Hepatocyte (in vitro differentiated cells): ENCODE measurements at places on chromosomes 11 and 22. TPM values are rescaled to one million over a fixed set of nuclear protein-coding genes. Genes with fewer than 3 reads are reported as not detected.

Gene NNMT
- 366 and 385 TPM in 2 replicates for polyA plus RNA-seq

Gene MIOX
- not detected in 2 replicates for polyA plus RNA-seq

Gene OTOG
- polyA plus RNA-seq = 0.06 and 2.0 TPM in 2 replicates

DNA sequence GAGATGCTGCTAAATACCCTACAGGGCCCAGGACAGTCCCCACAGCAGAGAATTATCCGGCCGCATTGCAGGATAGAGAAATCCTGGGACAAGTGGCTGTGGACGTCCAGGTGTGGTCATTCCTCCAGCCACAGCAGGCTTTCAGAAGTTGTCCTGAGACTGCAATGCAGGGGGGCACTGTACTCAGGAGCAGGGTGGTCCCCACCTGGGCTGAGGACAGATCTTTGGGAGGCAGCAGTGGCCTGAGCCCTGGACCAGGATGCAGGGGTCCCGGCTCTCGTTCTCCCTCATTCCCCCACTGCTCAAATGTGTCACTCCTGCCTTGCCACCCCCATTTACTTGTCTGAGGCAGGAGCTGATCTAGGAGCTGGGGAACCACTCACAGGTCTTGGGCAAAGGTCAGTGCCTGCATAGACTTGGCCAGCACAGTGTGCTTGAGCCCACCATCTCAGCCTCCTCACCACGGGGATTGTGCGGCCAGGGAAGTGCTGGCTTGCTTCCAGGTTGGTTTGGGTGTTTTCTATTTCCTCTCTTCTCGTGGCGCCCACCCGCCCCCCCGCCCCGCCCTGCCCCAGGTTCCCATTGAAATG, 15.3 kb downstream of the LINC01488 start:
- no peak overlapping the region for H3K4me3 ChIP-seq
- H3K4me1 ChIP-seq = peaks cover 14% of the 10 kb centered on the region
- no peaks in the 10 kb centered on the region for H3K36me3 ChIP-seq
- DNase-seq = no peak
- H3K27me3 ChIP-seq = no peaks in the 10 kb centered on the region

- no peak for DNase-seq
- no peaks in the 10 kb centered on the region for H3K36me3 ChIP-seq
- no peaks in the 10 kb centered on the region for H3K4me1 ChIP-seq
These were observed 26.5 kb upstream of the PSMA1 start for GRCh38 chr11:14546672-14547071.

Gene CSNK2A3
- polyA plus RNA-seq = 0.45 and 0.58 TPM in 2 replicates

DNA sequence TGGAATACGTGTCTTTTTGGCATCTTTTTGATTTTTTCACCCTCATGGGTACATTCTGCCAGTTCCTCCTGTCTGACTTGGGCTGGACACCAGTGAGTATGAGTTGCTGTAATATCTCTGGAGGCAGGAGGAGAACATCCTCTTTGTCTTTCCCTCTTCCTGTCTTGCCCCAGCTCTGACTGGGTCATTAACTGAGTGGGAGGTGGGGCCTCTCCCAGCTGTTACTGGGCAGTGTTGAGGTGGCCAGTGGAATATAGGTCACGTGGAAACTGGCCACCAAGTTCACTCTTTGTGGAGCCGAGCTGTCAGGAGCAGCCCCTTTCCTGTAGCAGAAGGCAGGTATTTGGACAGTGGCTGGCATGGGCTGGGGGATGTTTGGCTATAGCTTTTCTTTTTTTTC, 2.2 kb downstream of the GLB1L2 start:
- H3K27ac ChIP-seq = no peak overlapping the region
- no peak for DNase-seq
- no peak overlapping the region for H3K4me3 ChIP-seq
- H3K4me1 ChIP-seq = peaks cover 9% of the 10 kb centered on the region
- H3K36me3 ChIP-seq = no peaks in the 10 kb centered on the region

Gene MS4A1
- not detected in 2 replicates for polyA plus RNA-seq

Gene ARVCF
- 23.8 and 25.8 TPM in 2 replicates for polyA plus RNA-seq

DNA sequence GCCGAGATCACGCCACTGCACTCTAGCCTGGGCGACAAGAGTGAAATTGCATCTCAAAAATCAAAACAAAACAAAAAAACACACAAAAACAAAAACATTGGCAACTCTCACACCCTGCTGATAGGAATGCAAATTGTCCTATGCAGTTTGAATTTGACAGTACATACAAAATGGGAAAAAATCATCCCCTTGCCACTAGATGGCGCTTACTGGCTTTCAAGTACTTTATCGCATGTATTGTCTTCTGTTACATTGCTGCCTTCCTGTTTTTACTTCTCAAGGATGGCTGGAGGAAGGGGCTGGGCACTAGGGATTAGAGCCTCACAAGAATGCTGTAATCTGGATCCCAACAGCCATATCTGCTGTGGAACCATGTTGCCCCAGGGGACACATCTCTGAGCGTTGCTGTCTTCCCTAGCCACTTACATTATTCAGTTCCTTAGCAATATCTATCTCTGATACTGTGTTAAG, 59.4 kb upstream of the A4GALT start:
- no peaks in the 10 kb centered on the region for H3K27me3 ChIP-seq
- no peak overlapping the region for H3K27ac ChIP-seq
- H3K4me3 ChIP-seq = no peak overlapping the region
- H3K4me1 ChIP-seq = no peaks in the 10 kb centered on the region
- DNase-seq = peak; percentile 93

Gene STK33
- 3.0 and 6.5 TPM in 2 replicates for polyA plus RNA-seq

- H3K27ac ChIP-seq = peak overlapping the region; percentile 62
- peak; percentile 73 for DNase-seq
- no peaks in the 10 kb centered on the region for H3K36me3 ChIP-seq
- no peaks in the 10 kb centered on the region for H3K27me3 ChIP-seq
- H3K4me1 ChIP-seq = peaks cover under 1% of the 10 kb centered on the region
These were observed 6.7 kb upstream of the CAPRIN1 start for GRCh38 chr11:34044664-34045485.

GRCh38 chr11:57224537-57224936, 12.5 kb downstream of the APLNR start:
- DNase-seq = no peak
- no peaks in the 10 kb centered on the region for H3K27me3 ChIP-seq
- no peak overlapping the region for H3K27ac ChIP-seq
- no peak overlapping the region for H3K4me3 ChIP-seq
- H3K4me1 ChIP-seq = no peaks in the 10 kb centered on the region
- H3K36me3 ChIP-seq = no peaks in the 10 kb centered on the region

Gene ADM2
- 5.0 and 5.1 TPM in 2 replicates for polyA plus RNA-seq

- no peaks in the 10 kb centered on the region for H3K27me3 ChIP-seq
- H3K27ac ChIP-seq = no peak overlapping the region
- no peaks in the 10 kb centered on the region for H3K36me3 ChIP-seq
- H3K4me1 ChIP-seq = peaks cover 19% of the 10 kb centered on the region
- DNase-seq = no peak
These were observed 1.8 kb downstream of the PGGHG start for GRCh38 chr11:290621-291231.

DNA sequence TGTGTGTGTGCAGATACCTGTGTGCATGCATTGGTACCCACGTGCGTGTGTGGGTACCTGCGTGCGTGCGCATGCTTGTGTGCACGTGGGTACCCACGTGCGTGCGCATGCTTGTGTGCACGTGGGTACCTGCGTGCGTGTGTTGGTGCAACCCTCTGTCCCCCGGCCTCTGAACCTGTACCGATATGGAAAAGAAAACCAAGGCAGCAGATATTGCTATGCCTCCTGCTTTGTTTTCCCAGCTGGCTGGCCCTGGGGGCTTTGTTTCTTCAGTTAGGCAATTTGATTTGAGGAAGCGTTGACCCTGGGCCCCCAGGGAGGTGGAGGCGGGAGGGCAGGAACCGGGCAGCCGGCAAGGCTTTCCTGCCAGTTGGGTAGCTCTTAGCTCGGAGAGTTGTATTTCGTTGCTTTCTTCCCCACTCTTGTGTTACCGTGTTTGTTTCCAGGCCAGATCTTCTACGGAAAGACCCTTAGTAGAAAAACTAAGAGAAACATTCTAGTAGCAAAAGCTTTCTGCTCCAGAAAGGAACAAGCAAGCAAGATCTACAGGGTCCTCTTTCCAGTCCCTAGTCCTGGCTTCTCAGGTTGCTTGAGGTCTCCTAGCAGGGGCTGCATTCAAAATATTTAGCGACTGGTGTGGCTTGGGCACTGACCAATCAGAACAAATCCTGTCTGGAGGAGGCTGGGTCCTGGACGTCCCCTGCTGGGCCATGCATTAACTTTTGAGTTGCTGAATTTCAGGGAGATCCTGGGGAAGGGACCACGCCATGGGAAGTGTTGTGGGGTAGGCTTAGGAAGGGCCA, 26.3 kb upstream of the SORL1-AS1 start:
- H3K36me3 ChIP-seq = no peaks in the 10 kb centered on the region
- peaks cover 7% of the 10 kb centered on the region for H3K4me1 ChIP-seq
- no peak overlapping the region for H3K4me3 ChIP-seq
- DNase-seq = no peak
- no peaks in the 10 kb centered on the region for H3K27me3 ChIP-seq
- H3K27ac ChIP-seq = no peak overlapping the region

DNA sequence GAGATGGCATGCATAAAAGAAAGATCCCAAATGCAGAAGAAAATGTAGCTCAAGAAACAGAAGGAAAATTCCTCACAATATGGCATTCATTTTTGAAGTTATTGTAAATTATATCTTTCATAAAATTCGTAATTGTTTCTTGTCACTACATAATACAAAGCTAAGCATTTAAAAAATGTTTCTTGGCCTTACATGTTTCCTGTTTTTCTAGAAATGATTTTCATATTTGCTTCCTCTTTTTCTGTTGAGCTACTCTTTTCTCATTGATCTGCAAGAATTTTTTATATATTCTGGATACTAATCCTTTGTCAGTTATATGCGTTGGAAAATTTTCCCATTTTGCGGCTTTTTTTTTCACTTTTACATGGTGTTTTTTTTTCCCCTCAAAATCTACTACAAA, 48.0 kb downstream of the ENTHD1 start:
- DNase-seq = no peak
- H3K27me3 ChIP-seq = peaks cover 3% of the 10 kb centered on the region
- no peak overlapping the region for H3K27ac ChIP-seq
- H3K4me1 ChIP-seq = no peaks in the 10 kb centered on the region

- H3K4me3 ChIP-seq = no peak overlapping the region
- no peaks in the 10 kb centered on the region for H3K4me1 ChIP-seq
- H3K27me3 ChIP-seq = no peaks in the 10 kb centered on the region
- no peak overlapping the region for H3K27ac ChIP-seq
These were observed 1.6 kb downstream of the OR51F1 start for GRCh38 chr11:4768094-4768493.

DNA sequence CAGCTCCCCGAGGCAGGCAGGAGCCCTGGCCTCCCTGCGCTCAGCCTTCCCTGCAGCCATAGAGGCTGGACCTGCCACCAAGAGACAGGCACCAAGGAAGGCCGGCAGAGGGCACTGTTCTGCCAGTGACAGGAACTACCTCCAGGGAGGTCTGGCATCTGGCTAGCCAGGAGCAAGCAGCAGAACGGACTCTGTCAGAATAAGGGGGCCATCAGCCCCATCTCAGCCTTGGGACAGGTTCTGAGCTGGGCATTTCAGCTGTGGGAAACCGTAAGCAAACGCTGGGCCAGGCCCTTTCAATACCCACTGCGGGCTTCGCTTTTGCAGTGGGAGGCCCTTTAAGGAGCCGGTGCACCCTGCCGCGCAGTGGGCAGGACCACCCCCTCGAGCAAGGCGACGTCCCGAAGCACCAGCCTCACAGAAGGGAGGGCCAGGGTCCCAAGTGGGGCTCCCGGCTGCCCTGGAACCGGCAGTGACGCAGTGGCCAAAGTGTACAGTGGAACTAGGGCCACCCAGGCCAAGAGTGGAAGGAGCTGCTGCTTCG, 18.2 kb downstream of the IFT27 start:
- no peaks in the 10 kb centered on the region for H3K36me3 ChIP-seq
- H3K4me1 ChIP-seq = peaks cover 7% of the 10 kb centered on the region
- no peak overlapping the region for H3K27ac ChIP-seq

Gene TBC1D10A
- 38.7 and 39.9 TPM in 2 replicates for polyA plus RNA-seq
